ENCODE measurements at places on chromosomes 11 and 22. TPM values are rescaled to one million over a fixed set of nuclear protein-coding genes. Genes with fewer than 3 reads are reported as not detected.

Gene DEFB131B
- total RNA-seq: not detected

Gene APOC3
- total RNA-seq: not detected

Gene PGR
- total RNA-seq: not detected

Gene TAF1D
- 98.7 TPM for total RNA-seq

Gene NPAT
- 4.7 TPM for total RNA-seq

Gene PYGM
- 0.32 TPM for total RNA-seq

Gene SEPTIN3
- total RNA-seq: 0.96 TPM

Gene FGF19
- 0.09 TPM for total RNA-seq

Gene PATE4
- not detected for total RNA-seq

Gene MIOX
- total RNA-seq: not detected

Gene LAYN
- total RNA-seq: 4.9 TPM

Gene C11orf91
- 0.58 TPM for total RNA-seq

Gene MS4A4E
- total RNA-seq: not detected

Gene CCDC73
- not detected for total RNA-seq

Gene SGSM1
- 0.73 TPM for total RNA-seq

Gene TNRC6B
- 5.8 TPM for total RNA-seq

Gene SPTBN2
- 10.3 TPM for total RNA-seq

Gene MPZL3
- total RNA-seq: 0.31 TPM

Gene UCP3
- 1.2 TPM for total RNA-seq

Gene MPZL2
- not detected for total RNA-seq

Gene ILK
- 112 TPM for total RNA-seq

Gene STK33
- 4.4 TPM for total RNA-seq

Gene SYT7
- 1.8 TPM for total RNA-seq

Gene SOX6
- not detected for total RNA-seq

Gene SCGB1C1
- not detected for total RNA-seq

Gene VPREB1
- not detected for total RNA-seq

Gene MS4A15
- not detected for total RNA-seq

Gene JAML
- not detected for total RNA-seq

Gene TENM4
- total RNA-seq: 0.01 TPM

Gene TEAD1
- total RNA-seq: 84.1 TPM

Gene CARD16
- total RNA-seq: not detected

Gene NCAM1
- total RNA-seq: not detected

Gene DNAJB13
- total RNA-seq: 0.45 TPM

Gene LARGE2
- 2.8 TPM for total RNA-seq

Gene TEF
- total RNA-seq: 1.3 TPM

Gene DLG2
- 0.28 TPM for total RNA-seq

Gene MPPED2
- not detected for total RNA-seq

Gene PHOX2A
- not detected for total RNA-seq

Gene KRTAP5-11
- total RNA-seq: not detected

Gene SHISAL1
- total RNA-seq: 4.1 TPM

Gene OR6A2
- total RNA-seq: not detected

Gene MMP10
- 0.71 TPM for total RNA-seq

Gene SCUBE1
- total RNA-seq: 0.31 TPM

Gene ELMOD1
- 0.09 TPM for total RNA-seq

Gene APOA5
- not detected for total RNA-seq

Gene ESAM
- 14.9 TPM for total RNA-seq

Gene ACP2
- 22.2 TPM for total RNA-seq

Gene SPON1
- not detected for total RNA-seq

Gene OSM
- not detected for total RNA-seq

Gene FZD4
- total RNA-seq: 1.3 TPM

Gene KRTAP5-9
- total RNA-seq: not detected

All from A549 treated with GW870086 at 1 μM for 4 hours (cell line).